Smooth muscle cell of the coronary artery (primary cell): ENCODE measurements at places on chromosomes 4 and X. TPM values are rescaled to one million over a fixed set of nuclear protein-coding genes. Genes with fewer than 3 reads are reported as not detected.

The EPHA5 gene
- total RNA-seq: 0.94 and 15.1 TPM in 2 replicates

The UGDH gene
- total RNA-seq: 217 and 505 TPM in 2 replicates

The EDA gene
- total RNA-seq: 0.15 and 0.35 TPM in 2 replicates

The ATP6AP2 gene
- total RNA-seq: 133 and 177 TPM in 2 replicates
